GM04504 (cell line): ENCODE measurements at places on chromosomes 5 and 9.
A peak's percentile ranks its signal among the peaks of the same experiment; 100 is the strongest.

DNA sequence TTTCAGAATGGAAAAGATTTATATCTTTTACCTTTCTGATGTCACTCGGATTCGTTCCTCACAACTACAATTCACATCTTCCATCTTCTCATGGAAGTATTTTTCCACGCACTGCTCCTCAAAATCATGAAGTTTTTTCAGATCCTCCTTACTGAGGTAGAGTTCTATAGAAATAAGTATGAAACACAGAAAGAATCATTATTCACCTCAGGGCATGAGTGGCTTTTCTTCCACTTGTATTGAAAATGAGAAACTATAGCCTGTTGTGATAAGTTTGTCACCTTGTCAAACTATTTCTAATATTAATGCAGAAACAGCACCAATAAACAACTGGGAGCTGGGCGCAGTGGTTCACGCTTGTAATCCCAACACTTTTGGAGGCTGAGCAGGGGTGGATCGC lies 116.0 kb downstream of the TRPM6 start:
- DNase-seq, result no peak

GRCh38 chr9:70413464-70413798 lies 1.0 kb downstream of the KLF9 start:
- DNase-seq, result no peak

DNA sequence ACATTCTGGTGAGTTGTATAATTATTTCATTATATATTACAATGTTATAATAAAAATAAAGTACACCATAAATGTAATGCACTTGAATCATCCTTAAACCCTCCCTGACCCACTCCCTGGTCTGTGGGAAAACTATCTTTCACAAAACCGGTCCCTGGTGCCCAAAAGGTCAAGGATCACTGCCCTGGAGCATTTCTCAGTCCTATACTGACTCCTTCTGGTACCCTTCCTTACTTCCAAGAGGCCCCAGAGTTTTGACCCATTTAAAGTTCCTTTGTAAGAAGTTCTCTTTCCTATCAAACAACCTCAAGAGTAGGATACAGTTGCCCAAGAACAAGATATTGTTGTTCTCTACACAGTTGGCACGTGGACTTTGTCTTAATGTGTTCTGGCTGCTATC lies 88.9 kb upstream of the TRPM3 start:
- no peak for DNase-seq

- no peak for DNase-seq
Observed at GRCh38 chr9:136685790-136686533, 1.3 kb downstream of the AGPAT2 start.

GRCh38 chr9:33946779-33947535 lies 101.7 kb downstream of the UBAP2 start:
- DNase-seq, result peak; percentile 85

DNA sequence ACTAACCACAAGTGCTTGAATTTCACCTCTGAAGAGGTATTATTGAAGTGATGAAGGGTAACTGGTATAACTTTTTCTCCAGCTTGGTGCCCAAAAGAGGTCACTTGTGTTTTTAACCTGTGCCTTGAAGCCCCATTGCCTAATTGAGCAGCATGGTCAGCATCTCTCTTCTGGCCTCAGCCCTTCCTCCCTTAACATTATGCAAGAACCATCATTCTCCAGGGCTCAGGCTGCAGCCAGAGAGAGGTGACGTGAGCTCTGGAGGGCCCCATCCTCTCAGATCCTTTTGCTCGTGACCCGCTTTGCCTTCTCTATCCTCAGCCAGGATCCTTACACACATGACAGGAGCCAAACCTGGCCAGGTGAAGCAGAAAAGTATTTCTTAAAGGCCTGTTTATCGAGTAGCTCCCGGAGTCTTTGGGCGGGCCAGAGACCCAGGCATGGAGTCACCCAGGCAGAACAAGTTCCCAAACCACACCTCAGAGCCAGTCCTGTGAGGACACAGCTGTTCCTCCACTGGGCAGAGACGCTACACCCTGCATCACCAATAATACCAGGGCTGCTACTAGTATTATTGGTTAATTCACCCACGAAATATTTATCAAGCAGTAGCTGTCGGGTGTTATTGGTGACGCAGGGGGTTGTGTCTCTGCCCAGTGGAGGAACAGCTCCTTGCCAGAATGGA lies 29.6 kb upstream of the BOD1 start:
- DNase-seq, result no peak

GRCh38 chr5:95866435-95867040 lies 44.0 kb upstream of the GLRX start:
- DNase-seq, result no peak

DNA sequence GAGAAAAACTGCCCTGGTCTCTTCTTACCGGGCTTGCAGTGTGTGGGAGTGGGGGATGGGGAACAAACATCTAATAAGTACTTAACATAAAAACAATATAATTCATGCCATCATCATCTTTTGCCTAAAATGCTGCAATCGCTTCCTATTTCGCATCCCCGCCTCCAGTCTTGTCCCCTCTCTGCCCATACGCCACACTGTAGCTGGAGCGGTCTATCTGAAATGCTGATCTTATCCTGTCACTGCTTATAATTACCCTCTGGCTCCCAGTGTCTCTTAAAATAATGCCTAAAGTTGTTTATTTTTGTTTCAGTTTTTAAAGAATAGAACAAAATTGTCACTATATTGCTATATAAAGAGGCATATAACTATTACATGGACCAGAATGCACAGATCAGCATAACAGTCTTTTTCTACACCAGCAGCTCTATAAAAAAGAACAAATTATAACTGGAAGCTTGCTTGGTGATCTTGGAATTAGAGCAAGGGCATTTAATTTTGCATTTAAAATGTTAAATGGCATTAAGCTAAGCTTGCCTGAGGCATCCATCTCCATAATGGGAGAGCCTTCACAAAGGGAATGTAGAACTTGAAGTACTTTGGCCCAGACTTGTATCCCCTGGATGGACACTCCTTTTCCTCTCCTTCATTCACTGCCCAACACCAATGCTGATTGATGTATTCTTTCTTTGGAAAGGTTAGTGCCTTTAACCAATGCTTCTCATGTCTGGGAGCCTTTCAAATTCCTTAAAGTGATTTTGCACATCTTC lies 12.2 kb downstream of the NTRK2 start:
- DNase-seq, result no peak

GRCh38 chr5:104594850-104595249 lies 1032.3 kb upstream of the NUDT12 start:
- no peak for DNase-seq

DNA sequence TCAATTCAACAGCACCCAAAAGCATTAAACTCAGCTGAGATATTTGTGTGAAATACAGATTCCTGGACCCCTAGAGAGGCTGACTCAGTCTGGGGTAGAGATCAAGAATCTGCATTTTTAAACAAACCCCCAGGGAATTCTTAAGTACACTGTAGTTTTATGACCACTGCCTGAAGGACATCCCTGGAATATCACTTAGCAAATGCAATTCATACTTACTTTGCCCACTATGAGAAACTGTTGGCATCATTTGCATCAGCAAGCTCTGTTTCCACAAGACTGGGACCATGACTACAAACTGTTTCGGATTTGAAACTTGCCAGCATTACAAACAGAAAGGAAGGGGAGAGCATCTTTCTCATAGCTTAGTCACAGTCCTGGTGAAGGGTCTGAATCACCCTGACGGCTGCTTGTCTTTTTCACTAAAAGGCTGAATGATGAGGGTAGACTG lies 63.7 kb downstream of the MLLT3 start:
- peak; percentile 84 for DNase-seq

GRCh38 chr5:20323323-20323722 lies 335.3 kb upstream of the CDH18 start:
- DNase-seq, result no peak

GRCh38 chr5:81972492-81972783 lies 615 bp downstream of the ATG10 start:
- no peak for DNase-seq

DNA sequence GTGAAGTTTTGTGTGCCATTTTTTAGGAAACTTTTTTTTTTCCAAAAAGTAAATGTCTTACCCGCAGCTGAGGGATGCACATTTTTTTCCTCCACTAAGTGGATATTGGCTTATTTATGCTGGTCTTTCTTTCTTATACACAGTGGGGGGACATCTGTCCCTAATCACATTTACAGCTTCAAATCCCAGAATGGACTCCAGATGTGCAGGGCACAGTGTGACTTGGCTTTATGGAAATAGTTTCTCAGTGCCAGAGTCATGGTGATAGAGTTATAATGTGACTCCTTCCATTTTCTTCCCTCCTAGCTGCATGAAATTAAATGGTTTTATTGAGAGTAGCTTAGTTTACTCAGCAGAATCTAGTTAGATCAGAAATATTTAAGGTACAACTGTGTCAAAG lies 66.5 kb downstream of the SV2C start:
- no peak for DNase-seq

DNA sequence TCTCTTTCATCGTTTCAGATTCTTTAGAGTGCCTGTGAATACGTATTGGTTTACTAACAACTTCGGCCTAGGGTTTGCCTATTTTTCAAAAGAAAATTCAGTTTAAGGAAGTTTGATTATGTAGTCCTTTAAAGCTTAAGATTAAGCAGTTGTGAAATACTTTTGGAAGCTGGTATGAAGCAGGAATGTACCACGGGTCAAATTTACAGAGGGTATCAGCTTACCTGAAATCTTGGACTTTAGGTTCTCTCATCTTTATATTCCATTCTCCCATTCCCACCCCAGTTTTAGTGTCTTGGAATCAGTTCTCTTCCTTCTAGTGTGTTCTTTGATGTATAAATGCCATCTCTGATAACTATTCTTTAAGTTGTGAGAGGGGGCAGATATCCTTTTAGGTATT lies 53.2 kb downstream of the IQGAP2 start:
- DNase-seq, result no peak

DNA sequence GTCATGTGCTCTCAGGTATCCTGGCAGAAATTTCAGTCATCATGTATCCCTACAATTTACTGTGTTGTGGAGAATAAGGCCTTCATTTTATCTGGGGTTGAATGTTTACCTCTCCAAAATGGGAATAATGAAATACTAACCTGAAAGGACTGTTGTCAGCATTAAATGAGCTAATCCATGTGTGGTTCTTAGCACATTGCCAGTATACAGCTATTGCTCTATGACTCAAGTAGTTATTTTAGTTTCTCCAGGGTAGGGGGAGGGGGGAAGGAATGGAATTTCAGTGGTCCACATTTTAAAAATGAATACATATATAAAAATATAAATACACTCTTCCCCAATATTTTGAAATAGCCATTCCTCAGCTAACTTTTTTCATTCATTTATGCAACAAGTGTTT lies 3.5 kb downstream of the PAM start:
- DNase-seq, result no peak

- no peak for DNase-seq
Observed at GRCh38 chr5:113065626-113066025, 89.0 kb downstream of the DCP2 start.

DNA sequence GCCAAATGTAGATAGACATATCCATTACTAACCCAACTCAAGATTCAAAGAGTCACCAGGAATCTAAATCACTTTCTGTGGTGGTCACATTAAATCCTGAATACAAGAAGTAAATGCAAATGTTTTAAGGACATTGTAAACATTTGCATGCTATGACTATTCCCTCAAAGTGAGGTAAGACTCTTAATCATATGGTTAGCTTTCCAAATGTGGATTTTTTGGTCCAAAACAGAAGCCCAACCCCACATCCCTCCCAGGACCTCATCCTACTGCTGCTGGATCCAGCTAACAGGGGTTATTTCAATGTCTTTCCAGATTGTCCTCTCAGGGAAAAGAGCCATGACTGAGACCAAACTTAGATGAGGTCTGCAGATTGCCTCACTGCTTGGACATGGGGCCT lies 228.1 kb upstream of the PANK3 start:
- no peak for DNase-seq

DNA sequence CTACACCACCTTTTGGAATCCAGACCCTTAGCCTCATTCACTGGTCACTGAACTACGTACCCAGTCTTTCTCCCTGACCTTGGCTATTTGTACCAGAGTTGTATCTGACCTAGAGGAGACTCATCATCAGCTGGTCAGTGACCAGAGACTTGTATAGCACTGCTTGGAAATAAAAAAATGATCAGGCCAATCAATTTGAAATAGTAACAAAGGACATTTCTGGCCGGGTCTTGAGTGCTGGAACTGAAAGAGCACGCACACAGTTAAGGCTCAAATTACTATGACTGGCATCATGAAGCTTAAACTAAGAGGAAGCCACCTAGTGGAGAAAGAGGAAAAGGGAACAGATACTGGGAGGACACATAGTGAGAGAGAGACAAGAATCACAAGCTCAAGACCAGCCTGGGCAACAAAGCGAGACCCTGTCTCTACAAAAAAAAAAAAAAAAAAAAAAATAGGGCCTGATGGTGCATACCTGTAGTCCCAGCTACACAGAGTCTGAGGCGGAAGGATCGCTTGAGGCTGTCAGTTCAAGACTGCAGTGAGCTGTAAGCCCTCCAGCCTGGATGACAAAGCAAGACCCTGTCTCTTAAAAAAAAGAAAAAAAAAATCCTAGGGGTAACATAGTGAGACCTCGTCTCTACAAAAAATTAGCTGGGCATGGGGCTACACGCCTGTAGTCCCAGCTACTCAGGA lies 12.8 kb upstream of the SRP19 start:
- no peak for DNase-seq

- DNase-seq, result no peak
Observed at GRCh38 chr5:158639881-158640592, 459.7 kb downstream of the EBF1 start.

GRCh38 chr5:6041977-6042550 lies 336.3 kb downstream of the MED10 start:
- DNase-seq, result no peak

DNA sequence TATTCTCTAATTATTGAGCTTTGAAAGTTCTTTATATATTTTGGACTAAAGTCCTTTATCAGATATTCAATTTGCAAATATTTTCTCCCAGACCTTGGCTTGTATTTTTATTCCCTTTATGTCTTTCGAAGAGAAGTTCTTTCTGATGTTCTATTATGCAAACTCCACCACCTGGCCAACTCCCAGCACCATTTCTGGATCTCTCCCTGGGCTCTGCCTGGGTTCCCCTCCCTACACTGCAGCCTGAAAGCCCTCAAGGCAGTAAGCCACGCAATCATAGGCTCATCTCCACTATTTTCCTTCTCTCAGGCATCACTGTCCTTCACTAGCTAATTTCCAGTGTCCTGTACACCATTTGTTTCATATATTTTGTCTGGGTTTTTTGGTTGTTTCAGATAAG lies 76.1 kb downstream of the GRAMD2B start:
- no peak for DNase-seq

- no peak for DNase-seq
Observed at GRCh38 chr5:132868754-132869153, 2.3 kb downstream of the UQCRQ start.

DNA sequence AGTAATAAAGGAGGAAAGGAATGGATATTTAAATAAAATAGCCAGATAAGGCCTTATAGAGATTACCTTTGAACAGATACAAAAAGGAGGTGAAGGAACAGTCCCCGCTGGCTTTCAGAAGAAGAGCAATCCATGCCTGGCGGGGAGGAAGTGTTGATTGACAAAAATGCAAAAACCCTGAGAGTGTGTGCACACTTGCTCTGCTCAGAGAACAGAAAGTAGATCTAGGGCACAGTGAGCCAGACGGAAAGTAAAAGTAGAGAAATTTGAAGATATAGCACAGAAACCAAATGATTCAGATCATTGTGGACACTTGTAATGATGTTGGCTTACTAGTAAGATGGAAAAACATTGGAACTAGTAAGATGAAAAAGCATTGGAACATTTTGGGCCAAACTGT lies 720.6 kb downstream of the PTPRD start:
- no peak for DNase-seq
